ENCODE measurements at places on chromosomes 3 and 15.
A peak's percentile ranks its signal among the peaks of the same experiment; 100 is the strongest.

- no peak for DNase-seq
Observed at GRCh38 chr15:71612397-71612722, 198.0 kb upstream of the NR2E3 start.

GRCh38 chr3:120762615-120763014 is 20.1 kb downstream of the GTF2E1 start:
- DNase-seq: no peak

DNA sequence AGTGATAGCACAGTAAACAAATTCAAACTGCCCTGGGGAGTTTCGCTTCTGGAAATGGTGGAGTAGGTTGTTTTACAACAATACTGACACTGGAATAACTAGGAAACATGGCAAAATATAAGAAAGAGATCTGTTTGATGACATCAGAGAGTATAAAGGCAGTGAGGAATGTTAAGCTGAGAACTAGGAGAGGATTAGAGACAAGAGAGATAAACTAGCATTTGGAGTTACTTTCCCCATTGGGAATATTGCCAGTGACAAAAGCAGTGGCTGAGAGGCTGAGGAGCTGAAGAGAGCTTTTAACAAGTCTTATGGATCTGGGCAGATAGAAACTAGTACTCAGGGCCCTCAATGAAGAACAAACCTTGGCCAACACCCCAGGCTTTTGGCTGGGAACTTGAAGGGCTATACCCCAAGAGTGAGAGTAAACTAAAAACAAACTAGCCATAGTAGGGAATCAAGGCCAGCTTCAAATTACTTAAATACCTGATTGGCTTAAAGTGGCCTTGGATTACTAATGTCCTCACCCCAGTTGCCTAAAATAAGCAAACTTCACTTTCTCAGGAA is 280.4 kb downstream of the KLF13 start:
- no peak for DNase-seq

GRCh38 chr15:83164111-83164770 is 43.4 kb downstream of the HDGFL3 start:
- no peak for DNase-seq

GRCh38 chr15:47194718-47195117 is 522.6 kb upstream of the SEMA6D start:
- no peak for DNase-seq

GRCh38 chr3:19931767-19932188 is 2.2 kb downstream of the EFHB start:
- DNase-seq: no peak

GRCh38 chr3:142595951-142596725 is at the start of gene PLS1:
PLS1 (plus strand) TSS chr3:142596393; CDS start chr3:142664238, 67,845 bp downstream.
- DNase-seq: peak; percentile 86

GRCh38 chr15:77107068-77107467 is 36.2 kb upstream of the TSPAN3 start:
- peak; percentile 53 for DNase-seq

- DNase-seq: no peak
Observed at GRCh38 chr3:168024537-168024941, 71.2 kb downstream of the GOLIM4 start.

DNA sequence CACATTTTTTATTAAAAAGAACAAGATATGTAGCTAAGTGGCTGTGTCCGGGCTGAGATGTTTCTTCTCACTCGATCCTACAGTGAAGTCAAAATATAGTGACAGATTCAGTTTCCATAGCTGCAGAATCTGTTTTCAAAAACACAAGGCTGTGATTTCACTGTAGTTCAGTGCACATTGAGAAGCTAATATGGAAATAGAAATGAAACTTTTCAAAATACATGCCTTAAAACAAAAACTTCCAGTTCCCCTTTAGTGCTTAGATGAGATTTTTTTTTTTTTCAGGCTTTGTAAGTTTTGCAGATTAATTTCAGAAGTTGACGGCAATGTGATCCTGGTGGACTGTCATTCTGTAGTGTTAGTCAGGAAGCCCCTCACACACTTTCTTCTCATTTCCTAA is 23.8 kb upstream of the TRAK1 start:
- DNase-seq: peak; percentile 26

DNA sequence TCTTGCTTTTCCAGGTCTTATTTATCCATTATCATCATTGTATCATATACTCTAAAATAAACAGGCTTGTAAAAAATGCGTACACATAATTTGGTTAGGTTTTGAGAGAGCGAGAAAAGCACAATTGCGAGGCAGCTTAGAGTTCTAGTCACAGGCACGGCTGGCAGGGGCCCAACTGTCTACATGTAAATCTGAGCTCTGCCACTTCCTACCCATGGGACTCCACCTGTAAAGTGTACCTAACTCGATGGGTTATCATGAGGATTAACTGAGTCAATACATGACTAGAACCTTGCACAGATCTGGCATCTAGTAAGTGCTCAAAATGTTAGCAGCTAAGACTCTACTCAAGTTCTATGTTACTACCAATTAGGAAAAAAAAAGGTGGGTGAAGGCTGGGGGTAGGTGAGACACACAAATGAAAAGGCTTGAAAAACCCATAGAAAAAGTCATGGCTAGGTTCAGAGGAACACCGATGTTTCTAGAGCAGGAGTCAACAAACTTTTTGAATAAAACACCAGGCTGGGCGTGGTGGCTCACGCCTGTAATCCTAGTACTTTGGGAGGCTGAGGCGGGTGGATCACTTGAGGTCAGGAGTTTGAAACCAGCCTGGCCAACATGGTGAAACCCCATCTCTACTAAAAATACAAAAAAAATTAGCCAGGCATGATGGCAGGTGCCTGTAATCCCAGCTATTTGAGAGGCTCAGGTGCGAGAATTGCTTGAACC is 36.2 kb downstream of the GLB1 start:
- DNase-seq: no peak

- DNase-seq: no peak
Observed at GRCh38 chr15:71691458-71692417, 118.6 kb upstream of the NR2E3 start.

- peak; percentile 87 for DNase-seq
Observed at GRCh38 chr15:90665288-90666134, 51.6 kb upstream of the BLM start.

GRCh38 chr15:43046484-43046883 is 59.4 kb downstream of the UBR1 start:
- DNase-seq: no peak

GRCh38 chr15:83108266-83109219 is 1.1 kb downstream of the TM6SF1 start:
- DNase-seq: peak; percentile 88

DNA sequence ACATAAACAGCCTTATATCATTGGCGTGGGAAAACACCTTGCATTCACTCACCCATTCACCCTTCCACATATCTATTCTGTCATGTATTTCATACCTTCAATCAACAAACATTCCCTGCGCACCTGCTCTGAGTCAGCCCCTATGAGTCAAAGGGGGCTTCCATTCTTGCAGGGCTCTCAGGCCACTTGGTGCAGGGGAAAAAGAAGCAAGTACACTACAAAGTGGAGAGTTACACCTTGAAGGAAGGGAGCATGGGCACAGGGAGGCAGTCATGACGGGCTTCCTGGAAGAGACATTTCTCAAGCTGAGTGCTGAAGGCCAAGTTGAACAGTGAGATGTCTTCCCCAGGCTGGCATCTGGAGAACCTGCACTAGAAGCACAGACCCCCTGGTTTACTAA is 4.6 kb upstream of the AMOTL2 start:
- peak; percentile 12 for DNase-seq

DNA sequence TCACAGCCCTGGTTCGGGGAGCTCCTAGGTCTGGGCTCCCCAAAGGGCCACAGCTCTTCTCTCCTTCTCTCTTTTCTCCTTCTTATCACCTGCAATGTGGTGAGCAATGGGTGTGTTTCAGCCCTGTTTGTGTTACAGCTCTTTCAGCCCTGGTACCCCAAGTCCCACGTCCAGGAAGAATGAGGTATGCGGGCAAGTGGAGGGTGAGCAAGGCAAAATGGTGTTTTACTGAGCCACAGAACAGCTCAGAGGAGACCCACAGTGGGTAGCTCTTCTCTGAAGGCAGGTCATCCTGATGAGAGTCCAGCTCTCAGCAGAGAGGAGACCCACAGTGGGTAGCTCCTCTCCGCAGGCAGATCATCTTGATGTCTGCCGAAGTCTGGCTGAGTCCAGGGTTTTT is 86.8 kb downstream of the BFSP2 start:
- no peak for DNase-seq

DNA sequence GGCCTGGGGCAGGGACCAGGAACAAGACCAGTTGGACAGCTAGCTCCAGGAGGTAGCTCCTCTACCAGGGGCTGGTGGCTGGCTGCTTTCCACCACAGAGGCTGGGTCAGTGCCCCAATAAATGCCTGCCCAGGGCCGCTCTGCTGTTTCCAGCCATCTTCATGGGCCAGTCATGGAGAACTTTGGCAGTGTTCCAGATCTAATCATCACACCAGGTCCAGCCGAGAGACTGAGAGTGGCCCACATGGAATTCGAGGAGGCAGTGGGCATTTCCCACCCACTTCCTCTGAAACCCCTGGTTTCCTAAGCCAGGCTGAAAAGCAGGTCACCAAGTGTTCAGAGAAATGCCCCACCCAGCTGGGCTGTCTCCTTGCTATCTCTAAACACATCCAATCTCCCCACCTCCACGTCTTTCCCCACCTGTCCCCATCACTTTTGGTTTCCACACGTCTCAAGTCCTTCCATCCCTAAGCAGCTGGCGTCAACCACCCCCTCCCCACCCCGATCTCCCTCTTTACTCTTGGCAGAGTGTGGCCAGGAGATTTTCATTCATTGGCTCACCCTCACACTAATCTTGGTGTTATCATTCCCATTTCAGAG is 190.0 kb upstream of the LINGO1 start:
- no peak for DNase-seq

- DNase-seq: peak; percentile 73
Observed at GRCh38 chr3:46098319-46098761, 71.1 kb upstream of the XCR1 start.

- no peak for DNase-seq
Observed at GRCh38 chr15:97745481-97746071, 214.9 kb upstream of the ARRDC4 start.

- no peak for DNase-seq
Observed at GRCh38 chr3:114299421-114299820, 5.6 kb downstream of the TIGIT start.

DNA sequence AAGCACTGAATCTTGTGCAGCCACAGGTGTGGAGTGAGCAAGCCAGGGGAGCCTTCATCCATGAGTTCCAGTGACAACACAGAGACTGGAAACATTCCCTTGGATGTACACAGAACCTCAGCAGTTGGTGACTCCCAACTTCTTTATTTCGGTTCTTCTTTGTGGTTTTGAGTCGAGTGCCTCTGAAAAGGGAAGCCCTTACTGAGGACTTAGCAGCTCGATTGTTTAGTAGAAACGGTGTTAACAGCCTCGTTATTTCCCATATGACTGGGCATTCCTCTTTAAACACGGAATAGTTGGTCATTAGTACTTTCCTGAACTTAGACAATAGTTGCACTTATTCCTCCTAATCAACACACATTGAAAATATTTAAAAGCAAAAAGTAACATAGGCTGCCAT is 7.7 kb downstream of the SLCO3A1 start:
- no peak for DNase-seq

DNA sequence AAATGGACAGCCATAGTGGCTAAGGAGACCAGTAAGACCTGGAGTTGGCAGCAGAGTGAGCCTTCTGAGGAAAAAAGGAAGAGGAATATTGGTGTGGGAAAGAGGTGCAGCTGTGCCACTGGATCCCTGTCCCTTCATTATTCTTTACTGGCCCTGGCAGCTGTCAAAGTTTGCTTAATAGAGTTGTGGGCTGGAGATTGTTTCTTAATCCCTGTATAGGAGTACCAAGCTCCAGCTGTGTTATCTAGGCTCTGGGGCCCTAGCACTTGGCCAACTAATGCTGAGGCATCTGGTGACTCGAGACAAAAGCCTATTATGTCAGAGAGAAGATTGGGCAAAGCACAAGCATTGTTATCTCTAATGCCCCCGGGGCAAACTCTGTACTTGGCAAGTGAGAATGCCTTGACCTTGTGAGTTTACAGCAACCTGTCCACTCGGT is 61.4 kb downstream of the ZNF609 start:
- DNase-seq: no peak

DNA sequence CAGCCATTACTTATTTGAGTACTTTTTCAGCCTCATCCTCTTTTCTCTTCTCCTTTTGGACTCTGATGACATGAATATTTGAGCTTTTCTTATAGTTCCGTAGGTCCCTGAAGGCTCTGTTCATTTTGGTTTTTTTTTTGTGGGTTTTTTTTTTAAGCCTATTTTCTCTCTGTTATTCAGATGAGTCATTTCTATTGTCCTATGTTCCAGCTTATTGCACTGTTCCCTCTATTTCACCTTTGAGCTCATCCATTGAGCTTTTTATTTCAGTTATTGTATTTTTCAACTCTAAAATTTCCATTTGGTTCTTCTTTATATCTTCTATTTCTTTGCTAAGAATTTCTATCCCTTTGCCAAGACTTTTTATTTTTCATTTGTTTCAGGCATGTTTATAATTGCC is 7.2 kb upstream of the MGLL start:
- no peak for DNase-seq

DNA sequence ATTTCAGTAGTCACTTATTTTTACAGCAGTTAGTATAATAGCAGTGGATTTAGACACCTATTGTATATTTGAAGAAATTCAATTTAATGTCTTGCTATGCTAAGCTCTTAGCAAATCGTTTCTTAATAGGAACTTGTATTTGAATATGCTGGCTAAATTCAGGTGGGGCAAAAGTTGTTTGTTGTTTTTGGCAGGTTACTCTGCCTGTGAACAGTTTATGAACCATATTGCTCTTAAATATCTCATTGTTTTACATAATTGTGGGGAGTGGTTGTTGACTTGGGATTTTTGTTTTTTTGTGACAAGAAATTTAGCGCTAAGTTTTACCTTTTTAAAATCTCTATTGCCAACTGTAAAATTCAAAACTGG is 43.4 kb downstream of the NR2C2 start:
- no peak for DNase-seq

DNA sequence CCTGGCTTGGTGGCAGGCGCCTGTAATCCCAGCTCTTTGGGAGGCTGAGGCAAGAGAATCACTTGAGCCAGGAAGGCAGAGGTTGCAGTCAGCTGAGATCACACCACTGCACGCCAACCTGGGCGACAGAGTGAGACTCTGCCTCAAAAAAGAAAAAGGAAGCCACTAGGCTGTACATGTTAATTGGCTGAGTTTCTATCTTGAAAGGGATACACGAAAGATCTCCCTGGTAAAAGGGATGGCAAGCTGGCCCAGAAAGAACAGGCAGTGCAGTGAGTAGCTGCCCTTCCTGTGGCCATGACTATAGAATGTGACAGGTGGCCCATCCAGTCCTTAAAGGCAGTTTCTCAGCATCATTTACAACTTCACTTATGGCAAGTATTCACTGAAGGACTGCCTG is 12.3 kb downstream of the LRIG1 start:
- no peak for DNase-seq

DNA sequence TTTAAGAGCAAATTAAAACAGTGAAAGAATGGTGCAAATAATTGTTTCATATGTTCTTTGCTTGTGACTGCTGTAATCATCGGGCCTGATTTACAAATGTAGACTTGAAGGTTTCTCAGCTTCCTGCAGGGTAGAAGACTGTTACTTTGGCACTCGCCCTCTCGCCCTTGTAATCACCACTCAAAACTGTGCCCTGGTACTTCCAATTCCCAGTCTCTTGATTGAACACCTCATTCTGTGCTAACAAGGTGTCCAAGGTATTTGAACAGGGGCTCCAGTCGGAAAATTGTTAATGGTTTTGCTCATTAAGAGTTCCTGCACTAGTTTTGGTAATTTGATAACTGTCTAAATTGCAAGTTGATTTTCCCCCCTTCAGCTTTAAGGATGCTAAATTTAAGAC is 209.5 kb downstream of the ZIC1 start:
- DNase-seq: no peak

GRCh38 chr15:75891895-75892294 is 11.8 kb upstream of the FBXO22 start:
- no peak for DNase-seq

All from aorta (tissue), 5 donors.